Stimulated activated CD4-positive, alpha-beta T cell treated with anti-CD3 and anti-CD28 coated beads, Interleukin-1b, Interleukin-23, amount 100 ng/mL, for 48 hours (primary cell): ENCODE measurements at places on chromosomes 1 and 21.

DNA sequence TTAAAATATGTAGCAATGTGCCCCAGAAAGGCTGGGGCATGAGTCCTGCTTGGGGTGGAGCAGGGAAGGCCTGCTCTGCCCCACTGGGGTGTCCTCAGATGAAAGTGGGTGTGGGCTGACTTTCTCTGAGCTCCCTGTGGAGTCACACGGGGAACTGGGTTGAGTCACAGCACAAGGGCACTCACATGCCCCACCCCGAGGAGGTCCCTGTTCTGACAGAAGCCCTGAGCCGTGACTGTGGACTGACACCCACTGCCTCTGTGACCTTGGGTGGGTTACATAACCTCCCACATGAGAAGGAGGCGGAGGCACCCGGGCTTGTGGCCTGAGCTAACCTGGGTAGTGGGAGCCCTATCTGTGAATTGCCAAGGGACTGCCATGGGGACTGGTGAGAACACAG lies 52.5 kb upstream of the TINAGL1 start:
- DNase-seq = no peak

DNA sequence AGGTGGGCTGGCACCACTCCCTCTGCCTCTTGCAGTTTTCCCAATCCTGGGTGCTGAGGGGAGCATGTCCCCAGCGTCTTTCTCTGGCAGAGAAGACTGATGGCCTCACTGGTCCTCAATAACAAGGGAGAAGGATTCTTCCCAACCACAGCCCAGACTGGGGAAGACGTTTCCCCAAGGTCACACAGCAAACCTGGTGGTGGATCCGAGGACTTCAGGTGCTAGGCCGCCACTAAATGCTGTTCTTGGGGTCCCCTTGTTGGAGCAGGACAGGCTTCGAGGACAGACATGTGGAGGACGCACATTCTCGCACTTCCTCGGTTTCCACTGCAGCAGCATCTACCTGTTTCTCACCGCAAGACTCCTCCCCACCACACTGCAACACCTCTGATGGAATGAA lies 30.9 kb upstream of the PAX7 start:
- no peak for DNase-seq

DNA sequence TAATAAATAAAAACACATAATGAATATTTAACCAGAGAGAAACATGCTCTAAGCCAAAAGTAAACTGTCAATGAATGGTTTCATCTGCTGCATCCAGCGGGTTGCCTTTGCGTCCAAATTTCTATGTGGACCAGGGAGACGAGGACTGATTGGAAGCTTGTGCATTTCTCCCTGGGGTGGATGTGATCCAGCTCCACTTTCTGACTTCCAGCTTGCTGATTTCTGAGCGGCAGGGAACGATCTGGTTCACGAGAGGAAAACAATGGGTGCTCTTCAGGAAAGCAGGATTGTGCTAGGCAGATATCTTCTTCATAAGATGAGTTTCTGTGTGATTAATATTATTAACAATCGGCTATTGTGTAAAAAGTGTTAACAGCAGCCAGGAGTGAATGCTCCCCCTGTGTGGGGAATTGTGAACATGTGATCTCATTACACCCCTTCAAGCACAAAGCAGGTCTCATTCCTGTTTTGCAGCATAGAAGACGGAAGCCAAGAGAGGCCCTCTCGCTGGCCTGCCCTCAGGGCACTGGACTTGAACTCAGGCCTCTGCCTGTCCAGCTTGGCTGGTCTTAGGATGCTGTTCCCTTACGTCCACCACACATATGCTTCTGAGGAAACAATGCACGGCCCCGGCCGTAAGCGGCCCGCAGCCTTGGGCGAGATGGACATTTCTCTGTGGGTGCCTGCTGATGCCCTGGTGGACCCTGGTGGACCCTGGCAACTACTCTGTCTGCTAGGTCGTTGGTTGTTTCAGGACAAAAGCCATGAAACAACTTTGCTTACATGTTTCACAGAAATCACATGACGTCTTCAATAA lies 183.4 kb upstream of the C1orf174 start:
- no peak for DNase-seq

- peak; percentile 34 for DNase-seq
Observed at GRCh38 chr21:45109831-45110492, 35.6 kb downstream of the ADARB1 start.

DNA sequence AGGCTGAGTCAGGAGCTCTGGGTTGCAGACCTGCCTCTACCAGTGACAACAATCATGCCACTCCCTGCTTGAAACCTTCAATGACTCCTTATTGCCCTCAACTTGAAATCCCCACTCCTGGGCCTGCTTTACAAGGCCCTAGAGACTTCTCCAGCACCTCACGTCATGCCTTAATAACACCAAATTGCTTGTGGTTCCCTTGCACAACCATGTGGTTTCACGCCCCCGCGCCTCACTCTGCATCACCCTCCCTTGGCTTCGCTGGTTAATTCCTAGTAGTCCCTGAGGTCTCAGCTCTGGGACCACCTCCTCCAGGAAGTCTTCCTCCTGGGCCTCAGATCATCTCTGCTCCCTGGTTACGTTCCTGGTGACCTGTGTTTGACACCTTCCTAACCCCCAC lies 33.0 kb downstream of the EPHA2 start:
- peak; percentile 52 for DNase-seq

DNA sequence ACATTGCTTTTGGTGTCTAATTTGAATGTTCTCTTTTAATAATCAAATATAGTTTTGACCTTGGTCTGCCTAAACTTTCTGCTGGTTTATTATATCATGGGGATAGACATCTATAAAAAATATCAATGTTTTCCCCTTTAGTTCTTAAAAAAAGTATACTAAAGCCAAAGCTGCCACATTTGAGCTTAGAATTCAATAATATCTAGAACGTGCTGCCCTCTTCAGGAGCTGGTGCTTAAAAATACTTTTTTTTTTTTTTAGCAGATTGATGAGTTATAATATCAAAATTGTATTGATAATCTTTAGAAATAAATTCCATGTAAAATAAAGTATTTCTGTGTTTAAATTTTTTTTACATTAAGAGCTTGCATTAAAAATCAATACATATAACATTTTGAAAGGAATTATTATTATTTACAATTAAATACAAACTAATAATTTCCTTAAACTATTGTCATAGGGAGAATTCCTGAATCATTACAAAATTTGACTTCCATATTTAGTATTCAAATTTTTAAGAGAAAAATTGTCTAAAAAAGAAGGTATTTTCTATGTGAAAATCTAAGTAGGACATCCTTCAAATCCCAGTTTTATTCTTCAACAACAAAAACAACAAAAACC lies 40.1 kb upstream of the ADGRL2 start:
- no peak for DNase-seq

DNA sequence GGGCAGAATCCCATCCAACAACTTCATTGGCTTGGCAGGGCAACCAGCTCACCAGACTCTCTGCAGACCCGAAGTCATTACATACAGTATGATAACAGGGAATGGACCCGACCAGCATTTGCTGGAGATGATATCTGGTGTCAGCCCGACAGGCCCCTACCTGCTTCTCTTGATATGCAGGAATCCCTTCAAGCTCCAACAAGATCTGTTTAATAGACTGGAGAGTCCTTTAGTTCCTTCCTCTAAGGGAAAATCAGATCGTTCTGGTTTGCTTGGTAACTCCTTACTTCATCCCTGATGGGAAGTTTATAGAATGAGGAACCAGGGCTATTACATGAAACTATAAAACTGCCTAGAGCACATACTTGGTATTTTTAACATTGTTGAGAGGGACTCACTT lies 61.2 kb downstream of the EDARADD start:
- no peak for DNase-seq
